ENCODE measurements at places on chromosomes 13 and 19.

- no peak overlapping the region for H3K4me3 ChIP-seq
- no peaks in the 10 kb centered on the region for H3K4me1 ChIP-seq
- no peak for DNase-seq
- H3K27ac ChIP-seq: no peak overlapping the region
- H3K27me3 ChIP-seq: no peaks in the 10 kb centered on the region
These were observed 457.3 kb downstream of the EFNB2 start for GRCh38 chr13:106078191-106078590.

- H3K36me3 ChIP-seq: no peaks in the 10 kb centered on the region
- H3K27me3 ChIP-seq: no peaks in the 10 kb centered on the region
- no peak for DNase-seq
- no peak overlapping the region for H3K27ac ChIP-seq
These were observed 45.3 kb downstream of the ZNF136 start for GRCh38 chr19:12208221-12208620.

- H3K4me1 ChIP-seq: no peaks in the 10 kb centered on the region
- H3K27ac ChIP-seq: no peak overlapping the region
These were observed 187.2 kb upstream of the SOX1 start for GRCh38 chr13:111879719-111880118.

- H3K36me3 ChIP-seq: no peaks in the 10 kb centered on the region
- H3K27me3 ChIP-seq: no peaks in the 10 kb centered on the region
- peak; percentile 60 for DNase-seq
- no peak overlapping the region for H3K27ac ChIP-seq
These were observed 11.2 kb upstream of the ARHGEF18 start for GRCh38 chr19:7337380-7338194.

DNA sequence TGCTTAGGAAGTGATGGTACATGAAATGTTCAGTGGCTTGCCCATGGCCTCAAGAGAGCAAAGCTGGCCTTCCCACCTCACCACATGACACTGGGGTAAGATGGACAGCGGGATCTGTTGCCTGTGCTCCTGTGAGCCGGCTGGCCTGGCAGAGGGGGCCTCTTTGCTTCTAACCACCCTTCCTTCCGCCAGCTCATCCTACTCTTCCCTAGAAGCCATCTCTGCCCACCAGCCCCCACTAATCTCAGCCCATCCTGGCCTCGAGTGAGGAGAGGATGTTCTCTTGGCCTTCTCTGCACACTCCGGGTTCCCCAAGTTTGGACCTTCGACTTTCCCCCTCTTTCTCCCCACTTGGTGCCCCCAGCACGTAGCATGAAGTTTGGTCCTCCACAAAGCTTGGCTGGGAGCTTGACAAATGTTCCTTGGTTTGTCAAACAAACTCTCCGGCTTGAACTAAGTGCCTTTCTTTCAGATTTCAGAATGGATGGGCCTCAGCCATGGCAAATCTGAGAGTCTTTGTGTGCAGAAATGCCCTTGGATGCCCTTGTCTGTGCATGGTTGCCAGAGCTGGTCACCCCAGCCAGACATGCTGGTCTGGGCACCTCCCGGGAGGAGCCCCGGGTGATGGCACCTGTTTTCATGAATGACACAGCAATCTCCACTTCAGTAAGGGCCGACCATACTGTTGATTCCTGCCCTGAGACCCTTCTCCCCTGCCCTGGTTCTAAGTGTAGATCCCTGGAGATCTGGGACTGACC, 145.5 kb downstream of the URI1 start:
- H3K27ac ChIP-seq: no peak overlapping the region
- no peaks in the 10 kb centered on the region for H3K27me3 ChIP-seq
- no peaks in the 10 kb centered on the region for H3K36me3 ChIP-seq
- no peaks in the 10 kb centered on the region for H3K4me1 ChIP-seq

DNA sequence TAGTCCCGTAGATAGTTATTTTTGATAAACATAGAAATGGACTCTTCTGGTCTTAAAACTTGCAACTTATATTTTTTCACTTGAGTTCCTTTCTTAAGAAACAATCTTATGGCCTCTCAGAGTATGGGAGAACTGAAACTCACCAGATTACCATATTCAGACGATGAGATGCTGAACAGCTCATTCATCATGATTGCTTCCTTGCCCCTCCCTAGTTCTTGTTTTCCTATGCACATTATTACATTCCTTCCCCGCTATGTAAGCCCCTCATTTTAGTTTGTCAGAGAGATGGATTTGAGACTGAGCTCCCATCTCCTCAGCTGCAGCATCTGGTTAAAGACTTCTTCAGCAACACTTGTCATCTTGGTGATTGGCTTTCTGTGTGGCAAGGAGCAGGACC, 158.5 kb downstream of the SLITRK6 start:
- no peaks in the 10 kb centered on the region for H3K4me1 ChIP-seq
- H3K27ac ChIP-seq: no peak overlapping the region
- H3K27me3 ChIP-seq: no peaks in the 10 kb centered on the region
- no peak overlapping the region for H3K4me3 ChIP-seq

DNA sequence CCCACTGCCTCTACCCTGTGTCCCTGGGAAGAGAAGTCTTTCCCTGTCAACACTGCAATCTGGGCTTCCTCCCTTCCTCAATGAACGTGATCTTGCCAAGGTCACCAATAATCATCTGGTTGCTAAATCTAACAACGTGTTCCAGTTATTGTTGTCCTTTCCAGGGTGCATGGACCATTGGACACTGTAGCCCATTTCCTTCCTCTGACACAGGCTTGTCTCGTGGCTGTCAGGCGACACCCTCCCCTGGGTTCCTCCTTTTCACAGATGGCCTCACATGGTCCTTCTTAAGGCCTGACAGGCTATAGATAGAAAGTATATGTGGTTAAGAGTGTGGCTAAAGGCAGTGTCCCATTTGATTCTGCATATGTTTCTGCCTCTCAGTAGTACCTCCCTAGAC, 67.7 kb upstream of the STARD13 start:
- no peaks in the 10 kb centered on the region for H3K4me1 ChIP-seq
- no peak for DNase-seq
- no peaks in the 10 kb centered on the region for H3K36me3 ChIP-seq
- no peak overlapping the region for H3K4me3 ChIP-seq

DNA sequence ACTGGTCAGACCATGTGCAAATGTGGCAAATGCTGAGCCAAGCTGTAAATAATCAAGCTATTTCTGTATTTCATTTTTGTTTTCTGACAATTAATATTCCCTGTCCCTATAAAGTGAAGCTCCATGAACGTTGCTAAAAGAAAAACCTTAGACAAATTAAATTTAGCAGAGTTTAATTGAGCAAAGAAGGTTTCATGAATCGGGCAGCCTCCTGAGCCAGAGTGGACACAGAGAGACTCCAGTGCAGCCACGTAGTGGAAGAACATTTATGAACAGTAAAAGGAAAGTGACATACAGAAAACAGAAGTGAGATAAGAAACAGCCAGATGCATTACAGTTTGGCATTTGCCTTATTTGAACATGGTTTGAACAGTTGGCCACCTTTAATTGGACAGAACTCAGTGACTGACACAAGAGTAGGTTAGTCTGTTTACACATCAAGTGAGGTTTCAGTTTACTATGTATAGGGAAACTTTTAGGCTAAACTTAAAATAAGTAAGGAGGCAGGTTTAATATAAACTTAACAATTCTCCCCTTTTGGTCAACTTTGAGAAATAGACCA, 69.7 kb downstream of the UFM1 start:
- H3K27ac ChIP-seq: no peak overlapping the region
- no peaks in the 10 kb centered on the region for H3K27me3 ChIP-seq
- no peaks in the 10 kb centered on the region for H3K36me3 ChIP-seq
- H3K4me1 ChIP-seq: no peaks in the 10 kb centered on the region
- DNase-seq: no peak

- no peak overlapping the region for H3K27ac ChIP-seq
- no peaks in the 10 kb centered on the region for H3K36me3 ChIP-seq
These were observed 114.8 kb downstream of the SUCLA2 start for GRCh38 chr13:47886314-47886713.

DNA sequence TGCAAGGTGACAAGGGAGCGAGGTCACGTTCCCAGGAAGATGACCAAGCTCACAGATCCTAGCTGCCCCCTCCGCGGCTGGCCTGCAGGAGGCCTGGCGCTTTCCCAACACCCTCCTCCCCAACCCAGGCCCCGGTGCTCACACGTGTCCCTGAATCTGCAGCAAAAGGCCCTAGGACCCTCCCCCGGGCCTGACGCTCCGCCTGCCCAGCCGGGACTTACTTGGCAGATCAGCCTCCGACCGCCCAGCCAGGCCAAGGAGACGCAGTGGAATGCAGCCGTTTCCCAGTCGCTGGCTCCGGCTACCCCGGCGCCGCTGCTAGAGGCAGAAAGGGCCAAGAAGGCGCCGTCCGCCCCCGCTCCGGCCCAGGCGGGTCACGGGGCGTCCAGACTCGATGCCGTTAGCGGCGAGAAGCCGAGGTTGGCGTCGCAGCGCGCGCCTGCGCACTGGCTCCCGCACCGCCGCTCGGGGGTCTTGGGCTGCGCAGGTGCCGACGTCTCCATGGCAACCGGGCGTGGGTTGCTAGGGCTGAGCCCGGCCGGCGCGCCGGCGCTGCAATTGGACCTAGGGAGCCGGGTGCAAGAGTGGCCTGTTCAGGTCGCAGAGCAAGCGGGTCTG, at the start of gene PNMA8A:
TSS of gene PNMA8A (minus strand) at position 448 of the 618 bp plus-strand sequence. CDS start 528 bp downstream, outside the sequence.
- peaks cover 55% of the 10 kb centered on the region for H3K27me3 ChIP-seq
- no peak within 1 kb of the TSS for H3K27ac ChIP-seq
- H3K4me3 ChIP-seq: peak within 1 kb of the TSS; percentile 14
- peaks cover 7% of the 10 kb centered on the region for H3K4me1 ChIP-seq
- no peaks in the 10 kb centered on the region for H3K36me3 ChIP-seq

GRCh38 chr13:27961227-27962085, 7.7 kb downstream of the CDX2 start:
- peaks cover 71% of the 10 kb centered on the region for H3K27me3 ChIP-seq
- H3K4me3 ChIP-seq: no peak overlapping the region
- DNase-seq: no peak
- H3K4me1 ChIP-seq: peaks cover 15% of the 10 kb centered on the region
- no peak overlapping the region for H3K27ac ChIP-seq

DNA sequence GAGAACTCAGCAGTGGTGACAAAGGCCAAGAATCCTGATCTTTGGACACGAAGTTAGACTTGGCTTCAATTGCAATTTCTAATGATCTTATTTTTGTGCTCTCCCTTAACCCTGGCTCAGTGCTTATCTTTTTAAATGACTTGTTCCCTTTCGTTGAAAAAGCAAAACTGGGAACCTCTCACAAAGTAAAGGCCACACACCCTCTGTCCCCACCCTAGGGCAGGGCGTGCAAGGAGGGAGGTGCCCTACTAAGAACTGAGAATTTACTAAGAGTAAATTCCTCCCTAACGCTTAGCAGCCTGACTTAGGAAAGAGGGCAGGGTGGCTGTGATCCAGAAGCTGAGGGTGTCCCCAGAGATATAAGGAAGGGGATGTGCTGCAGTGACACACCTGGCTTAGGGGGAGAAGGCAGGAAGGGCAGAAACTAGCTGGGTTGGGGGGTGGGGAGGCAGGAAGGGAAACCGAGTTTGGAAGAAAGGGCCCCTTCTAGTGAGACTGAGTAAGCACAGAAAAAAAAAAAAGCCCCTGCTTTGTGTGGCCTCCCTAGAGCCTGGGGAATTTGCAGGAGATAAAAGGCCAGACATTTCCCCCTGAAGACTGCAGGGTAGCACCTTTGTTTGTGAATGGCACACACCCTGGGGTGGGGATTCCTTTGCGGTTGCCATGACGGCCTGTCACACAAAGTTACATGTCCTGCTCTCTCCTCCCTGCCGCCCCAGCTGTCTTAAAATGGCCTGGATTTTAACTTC, 435.1 kb downstream of the EFNB2 start:
- DNase-seq: no peak
- no peak overlapping the region for H3K4me3 ChIP-seq
- no peaks in the 10 kb centered on the region for H3K27me3 ChIP-seq
- H3K36me3 ChIP-seq: no peaks in the 10 kb centered on the region
- H3K27ac ChIP-seq: no peak overlapping the region
- no peaks in the 10 kb centered on the region for H3K4me1 ChIP-seq

DNA sequence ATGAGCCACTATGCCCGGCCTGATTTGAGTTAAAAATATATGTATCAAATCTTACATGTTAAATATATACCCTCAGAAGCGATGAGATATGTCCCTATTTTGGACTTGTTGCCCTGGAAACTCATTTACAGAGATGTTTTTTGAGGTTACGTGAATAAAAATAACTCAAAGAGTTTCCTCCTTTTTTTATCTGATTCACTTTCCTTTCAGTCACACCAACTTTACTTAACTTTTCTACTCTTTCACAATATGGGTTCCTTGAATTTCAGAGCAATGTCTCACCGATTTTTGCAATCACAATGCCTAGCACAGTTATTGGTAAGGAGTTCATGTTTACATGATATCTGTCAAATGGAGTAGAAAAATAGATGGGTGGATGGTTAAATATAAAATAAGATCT, 2.3 kb downstream of the OR7C2 start:
- no peaks in the 10 kb centered on the region for H3K4me1 ChIP-seq
- H3K27ac ChIP-seq: no peak overlapping the region
- no peaks in the 10 kb centered on the region for H3K27me3 ChIP-seq
- no peak overlapping the region for H3K4me3 ChIP-seq
- DNase-seq: no peak
- H3K36me3 ChIP-seq: no peaks in the 10 kb centered on the region

- H3K27ac ChIP-seq: no peak overlapping the region
- no peaks in the 10 kb centered on the region for H3K4me1 ChIP-seq
- H3K36me3 ChIP-seq: no peaks in the 10 kb centered on the region
- H3K4me3 ChIP-seq: no peak overlapping the region
These were observed 383.1 kb downstream of the DLEU7 start for GRCh38 chr13:50460358-50460757.

GRCh38 chr13:88483202-88483601, 812.0 kb downstream of the SLITRK5 start:
- no peaks in the 10 kb centered on the region for H3K36me3 ChIP-seq
- no peak overlapping the region for H3K4me3 ChIP-seq
- H3K4me1 ChIP-seq: no peaks in the 10 kb centered on the region
- no peaks in the 10 kb centered on the region for H3K27me3 ChIP-seq

Measured in CD4-positive, alpha-beta T cell (primary cell).